Activated naive CD4-positive, alpha-beta T cell treated with anti-CD3 and anti-CD28 coated beads, Interleukin-2, amount 10 ng/mL, durations not matched to agents 7 days and 5 days (primary cell): ENCODE measurements at places on chromosomes 2 and 18.

DNA sequence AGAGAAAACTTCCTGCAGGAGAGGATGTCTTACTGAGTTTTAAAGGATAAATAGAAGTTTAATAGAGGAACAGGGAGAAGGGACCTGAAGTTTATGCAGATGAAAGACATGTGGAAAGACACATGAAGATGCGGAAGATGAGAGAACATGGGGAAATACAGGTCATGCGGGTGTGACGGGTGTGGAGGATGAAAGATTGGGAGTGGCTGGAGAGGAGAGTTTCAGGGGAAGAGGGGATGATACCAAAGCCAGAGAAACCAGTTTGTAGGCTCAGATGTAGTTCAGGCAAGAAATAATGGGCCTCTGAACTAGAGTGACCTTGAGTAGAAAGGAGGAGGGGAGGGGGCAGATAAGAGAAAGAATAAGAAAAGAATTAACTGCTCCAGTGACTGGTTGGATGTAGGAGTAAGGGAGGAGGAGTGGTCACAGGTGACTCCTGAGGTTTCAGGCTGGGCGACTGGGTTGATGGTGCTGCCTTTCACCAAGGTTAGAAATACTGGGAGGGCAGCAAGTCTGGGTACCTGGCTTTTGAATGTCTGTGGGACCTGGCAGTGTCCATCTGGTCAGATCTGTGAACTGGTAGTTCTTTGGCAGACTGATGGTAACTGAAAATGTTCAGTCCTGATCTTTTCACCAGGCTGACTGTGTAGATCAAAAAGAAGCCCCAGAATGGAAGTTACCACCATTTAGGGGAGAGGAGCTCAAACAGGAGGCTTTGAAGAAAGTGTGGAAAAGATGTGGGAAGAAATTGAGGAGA, 69.4 kb downstream of the TET3 start:
- no peak for DNase-seq

DNA sequence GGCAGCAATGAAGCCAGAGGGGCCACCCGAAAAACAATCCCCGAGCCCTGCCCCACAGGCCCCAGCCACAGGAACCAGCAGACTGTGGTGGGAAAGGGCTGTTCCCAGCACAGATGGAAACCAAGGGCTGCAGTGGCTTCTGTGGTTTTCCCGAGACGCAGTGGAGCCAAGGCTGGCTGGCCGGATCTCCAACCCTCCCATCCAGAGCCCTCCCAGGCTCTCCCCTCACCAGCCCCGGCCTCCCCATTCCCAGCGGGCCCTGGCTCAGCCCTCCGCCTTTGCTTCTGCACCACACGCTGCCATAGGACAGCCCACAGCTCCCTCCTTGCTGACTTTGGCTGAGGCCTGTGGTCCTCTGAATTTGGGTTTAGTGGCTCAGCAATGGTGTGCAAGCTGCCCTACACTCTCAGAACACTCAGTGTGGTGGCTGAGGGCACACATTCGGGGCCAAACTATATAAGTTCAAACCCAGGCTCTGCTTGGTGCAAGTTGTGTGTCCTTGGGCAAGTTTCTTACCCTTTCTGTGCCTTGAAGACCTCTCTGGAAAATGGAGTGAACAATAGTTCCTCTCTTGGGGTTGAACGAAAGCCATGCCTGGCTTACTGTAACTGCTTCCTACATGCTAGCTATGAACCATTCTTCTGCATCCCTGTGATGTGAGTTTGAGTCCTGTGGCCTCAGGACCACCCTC, 200.1 kb downstream of the SMAD7 start:
- DNase-seq: no peak

GRCh38 chr18:25805939-25806338, 284.5 kb downstream of the SS18 start:
- DNase-seq: no peak

GRCh38 chr2:26216587-26216986, 27.8 kb downstream of the HADHA start:
- no peak for DNase-seq

GRCh38 chr18:54926593-54927325, 32.5 kb downstream of the CCDC68 start:
- DNase-seq: no peak

DNA sequence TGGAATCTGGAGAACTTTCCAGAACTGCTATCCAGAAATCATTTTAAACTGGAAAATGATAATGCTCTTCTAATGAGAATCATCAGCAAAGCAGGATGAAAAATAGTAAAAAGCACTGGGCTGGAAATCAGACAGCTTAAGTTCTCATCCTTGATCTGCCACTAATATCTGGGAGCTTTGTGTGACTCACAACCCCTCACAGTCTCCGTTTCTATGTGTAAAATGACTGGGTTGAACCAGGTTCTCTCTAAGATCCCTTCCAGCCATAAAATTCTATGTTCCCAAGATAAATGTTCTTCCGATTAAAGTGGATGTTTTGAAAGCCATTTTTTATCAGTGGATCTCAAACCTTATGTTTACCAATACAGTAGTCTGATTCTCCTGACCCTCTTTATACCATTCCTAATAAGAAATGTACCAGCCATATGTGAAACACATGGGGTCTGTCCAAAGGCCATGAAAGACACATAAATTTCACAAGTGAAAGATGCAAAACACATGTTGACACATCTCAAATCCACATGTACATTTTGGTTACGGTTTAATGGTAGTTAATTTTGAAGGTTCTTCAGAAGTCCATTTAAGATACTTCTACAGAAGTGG, 188.8 kb downstream of the EN1 start:
- DNase-seq: no peak
